AG10803 (cell line): ENCODE measurements at places on chromosomes 12 and 14.

DNA sequence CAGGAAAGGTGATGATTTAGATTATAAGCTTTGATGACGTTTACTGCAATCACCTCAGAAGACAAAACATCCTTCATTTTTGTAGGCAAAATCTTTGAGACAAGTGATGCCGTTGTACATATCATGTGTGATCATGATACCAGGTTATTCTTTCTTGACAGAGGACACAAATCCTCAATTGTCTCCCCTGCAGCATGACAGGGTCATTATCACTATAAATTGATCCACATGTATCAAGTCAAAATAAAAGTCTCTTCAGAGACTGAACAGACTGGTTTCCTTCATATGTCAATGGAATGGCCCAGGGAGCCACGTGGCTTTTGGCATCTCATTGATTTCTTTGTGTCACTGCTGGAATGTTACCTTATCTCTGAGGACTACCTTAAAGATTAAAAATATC, 995.7 kb downstream of the FLRT2 start:
- no peak for DNase-seq

DNA sequence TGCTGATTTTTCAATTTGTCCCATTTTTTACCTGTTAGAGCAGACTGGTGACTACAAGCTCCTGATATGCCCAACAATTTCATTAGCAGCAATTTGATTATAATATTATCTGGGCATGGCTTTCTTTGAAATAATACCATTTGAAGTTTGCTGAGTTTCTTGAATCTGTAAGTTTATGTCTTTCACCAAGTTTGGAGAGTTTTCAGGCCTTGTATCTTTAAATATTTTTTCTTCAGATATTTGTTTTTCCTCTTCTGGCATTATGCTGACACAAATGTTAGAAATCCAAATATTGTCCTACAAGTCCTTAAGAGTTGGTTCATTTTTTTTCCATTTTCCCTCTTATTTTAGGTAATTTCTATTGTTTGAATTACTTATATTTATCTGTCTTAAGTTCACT, 30.4 kb downstream of the SLC2A13 start:
- DNase-seq: no peak

- no peak for DNase-seq
Measured at GRCh38 chr12:117502633-117503032, 141.2 kb upstream of the NOS1 start.

DNA sequence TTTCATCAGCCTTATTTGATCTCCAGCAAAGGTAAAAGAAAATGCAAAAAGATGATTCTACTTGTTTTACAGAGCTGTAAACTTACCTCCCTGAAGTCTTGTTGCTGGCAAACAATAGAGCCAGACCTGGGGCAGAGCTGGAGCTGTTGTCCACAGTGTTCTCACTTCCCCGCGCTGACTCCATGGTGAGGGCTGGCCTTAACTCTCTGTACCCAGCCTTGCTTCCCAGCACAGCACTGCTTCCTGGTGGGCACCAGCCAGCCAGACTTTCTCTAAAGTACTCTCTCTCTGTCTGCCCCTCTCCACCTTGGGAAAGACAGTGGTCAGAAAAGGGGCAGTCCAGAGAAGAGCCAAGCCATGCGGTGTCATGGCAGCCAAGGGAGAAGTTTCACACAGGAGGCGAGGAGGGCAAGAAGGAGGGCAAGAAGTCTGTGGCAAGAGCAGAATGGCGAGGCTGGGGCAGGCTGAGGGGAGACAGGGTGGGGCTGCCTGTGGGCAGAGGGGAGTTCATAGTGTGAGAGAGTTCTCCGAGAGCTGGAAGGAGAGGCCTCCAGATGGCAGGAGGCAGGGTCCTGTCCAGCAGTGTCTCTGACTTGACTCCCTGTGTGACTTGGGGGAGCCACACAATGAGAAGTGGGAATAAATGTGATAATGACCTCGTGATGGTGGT, 9.3 kb downstream of the EVL start:
- no peak for DNase-seq

GRCh38 chr12:67539329-67539728, 109.2 kb upstream of the DYRK2 start:
- no peak for DNase-seq
